ENCODE measurements at places on chromosomes 16 and 17.

- DNase-seq: no peak
These were observed at the start of gene IRX6 for GRCh38 chr16:55323637-55324271. IRX6 (plus strand) TSS chr16:55324203; CDS start chr16:55325092, 889 bp downstream.

DNA sequence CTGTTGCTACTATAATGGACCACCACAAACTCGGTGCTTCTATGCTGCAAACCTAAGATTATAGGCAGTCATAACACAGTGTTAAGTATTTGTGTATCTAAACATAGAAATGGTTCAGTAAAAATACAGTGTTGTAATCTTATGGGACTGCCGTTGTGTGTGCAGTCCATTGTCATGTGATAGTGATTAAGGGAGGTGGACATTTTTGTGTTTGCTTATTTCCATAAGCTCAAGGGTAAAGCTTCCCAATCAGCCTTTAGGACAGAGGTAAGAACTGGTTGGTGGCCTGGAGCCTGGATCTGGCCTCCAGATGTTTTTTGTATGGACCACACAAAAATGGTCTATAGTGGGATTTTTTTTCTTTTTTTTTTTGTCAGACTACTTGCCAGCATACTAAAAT lies 29.9 kb downstream of the WWOX start:
- DNase-seq: no peak

GRCh38 chr16:4556580-4556979 lies 440 bp downstream of the C16orf96 start:
- DNase-seq: no peak

DNA sequence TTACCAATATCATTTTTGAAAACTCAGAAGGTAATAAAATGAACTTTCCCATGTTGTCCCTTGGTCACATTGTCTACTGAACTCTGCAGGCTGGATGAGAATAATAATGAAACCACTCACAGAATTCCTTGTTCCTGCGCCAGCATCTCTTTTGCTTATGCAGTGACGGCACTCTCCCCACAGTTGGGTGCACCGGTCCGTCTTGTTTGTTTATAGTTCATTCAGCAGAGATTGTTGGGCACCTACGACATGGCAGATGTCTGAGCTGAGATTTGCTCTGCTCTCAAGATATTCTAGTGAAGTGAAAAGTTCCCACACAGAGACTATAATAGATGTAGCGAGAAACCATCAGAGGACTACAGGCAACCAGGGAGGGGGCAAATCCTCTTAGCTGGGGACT lies 375.7 kb upstream of the CDH11 start:
- DNase-seq: no peak

GRCh38 chr17:75876938-75877751 lies 1.2 kb downstream of the TRIM47 start:
- peak; percentile 85 for DNase-seq

- DNase-seq: no peak
These were observed 38.0 kb downstream of the CUEDC1 start for GRCh38 chr17:57916925-57917858.

DNA sequence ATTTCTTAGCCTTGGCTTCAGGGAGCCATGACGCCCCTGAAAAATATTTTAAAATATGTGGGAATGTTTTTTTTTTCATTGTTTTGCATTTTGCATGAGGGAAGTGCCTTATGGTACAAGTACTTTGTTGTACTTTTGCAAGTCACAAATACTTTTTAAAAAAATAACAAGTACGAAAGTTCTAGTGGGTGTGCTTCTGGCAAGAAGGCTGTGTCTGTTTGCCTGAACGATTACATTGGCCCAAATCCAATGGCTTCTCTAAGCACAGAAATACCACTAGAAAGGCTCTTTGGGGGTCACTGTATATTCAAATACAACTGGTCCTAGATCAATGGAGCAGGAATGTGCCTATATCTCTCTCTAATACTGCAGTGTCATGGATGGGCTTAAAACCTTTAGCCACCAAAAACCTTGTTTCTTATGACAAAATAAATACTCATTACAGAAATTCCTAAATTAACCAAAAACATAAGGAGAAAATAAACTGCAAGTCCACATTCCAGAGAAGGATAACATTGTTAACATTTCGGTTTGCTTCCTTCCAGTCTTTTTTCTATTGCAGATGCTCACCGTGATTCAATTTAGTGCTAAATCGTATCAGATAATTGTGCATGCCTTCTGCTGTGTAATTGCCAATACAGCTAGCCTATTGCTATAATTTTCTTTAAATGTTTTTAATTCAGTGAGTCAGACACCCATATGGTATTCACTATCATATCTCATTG lies 97.4 kb downstream of the VAT1L start:
- no peak for DNase-seq

DNA sequence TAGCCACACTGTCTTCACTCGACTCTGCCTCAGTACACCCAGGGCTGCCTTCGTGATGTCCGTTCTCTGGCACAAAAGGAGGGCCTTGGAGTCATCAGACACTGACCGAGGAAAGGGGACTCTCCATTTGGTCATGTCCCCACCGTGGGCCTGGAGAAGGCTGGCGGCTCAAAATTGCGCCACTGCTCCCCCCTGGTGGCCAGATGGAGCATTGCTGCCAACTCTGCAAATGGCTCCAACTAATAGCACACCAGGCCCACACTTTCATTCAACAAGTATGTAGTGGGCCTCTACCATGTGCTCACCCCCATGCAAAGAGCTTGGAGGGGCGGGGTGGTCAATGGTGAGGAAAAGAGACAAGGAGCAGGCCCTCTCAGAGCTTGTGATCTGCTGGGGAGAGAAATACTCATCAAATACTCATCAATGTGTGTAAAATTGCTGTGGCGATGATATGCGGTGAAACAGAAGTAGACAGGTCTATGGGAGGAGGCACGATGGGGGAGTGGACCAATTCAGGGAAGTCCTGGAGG lies 5.2 kb upstream of the GRIN2C start:
- DNase-seq: peak; percentile 53

- DNase-seq: no peak
These were observed 15.5 kb downstream of the MSI2 start for GRCh38 chr17:57271821-57272220.

DNA sequence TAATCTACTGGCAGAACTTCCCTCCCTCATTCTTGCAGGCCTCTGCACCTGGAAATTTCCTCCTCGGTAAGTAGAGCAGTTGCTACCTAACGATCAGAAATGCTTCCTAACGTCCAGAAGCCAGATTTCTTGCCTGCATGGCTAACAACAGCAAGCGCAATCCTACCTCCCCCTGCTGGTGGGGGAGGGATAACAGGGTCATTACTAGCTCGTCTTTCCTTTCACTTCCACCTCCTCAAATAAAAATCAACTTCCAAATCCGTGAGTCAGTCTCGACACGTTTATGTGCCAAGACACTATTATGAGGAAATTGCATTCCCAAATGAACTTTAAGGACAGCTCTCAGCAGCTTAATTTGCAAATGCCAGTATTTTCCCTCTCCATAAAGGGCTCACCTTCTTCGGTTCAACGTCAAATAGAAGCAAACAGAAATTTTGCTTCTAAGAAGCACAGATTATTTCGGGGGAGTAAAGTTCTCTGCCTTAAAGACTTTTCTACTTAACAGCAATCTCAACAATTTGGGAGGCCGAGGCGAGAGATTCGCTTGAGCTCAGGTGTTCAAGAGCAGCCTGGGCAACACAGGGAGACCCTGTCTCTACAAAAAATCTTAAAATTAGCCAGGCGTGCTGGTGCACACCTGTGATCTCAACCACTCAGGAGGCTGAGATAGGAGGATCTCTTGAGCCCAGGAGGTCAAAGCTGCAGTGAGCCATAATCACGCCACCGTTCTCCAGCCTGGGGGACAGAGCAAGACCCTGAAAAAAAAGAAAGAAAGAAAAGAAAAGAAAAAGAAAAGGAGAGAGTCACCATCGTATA lies 188.6 kb upstream of the PSMD7 start:
- DNase-seq: peak; percentile 57

- peak; percentile 52 for DNase-seq
These were observed 5.5 kb upstream of the SECTM1 start for GRCh38 chr17:82338858-82339633.

DNA sequence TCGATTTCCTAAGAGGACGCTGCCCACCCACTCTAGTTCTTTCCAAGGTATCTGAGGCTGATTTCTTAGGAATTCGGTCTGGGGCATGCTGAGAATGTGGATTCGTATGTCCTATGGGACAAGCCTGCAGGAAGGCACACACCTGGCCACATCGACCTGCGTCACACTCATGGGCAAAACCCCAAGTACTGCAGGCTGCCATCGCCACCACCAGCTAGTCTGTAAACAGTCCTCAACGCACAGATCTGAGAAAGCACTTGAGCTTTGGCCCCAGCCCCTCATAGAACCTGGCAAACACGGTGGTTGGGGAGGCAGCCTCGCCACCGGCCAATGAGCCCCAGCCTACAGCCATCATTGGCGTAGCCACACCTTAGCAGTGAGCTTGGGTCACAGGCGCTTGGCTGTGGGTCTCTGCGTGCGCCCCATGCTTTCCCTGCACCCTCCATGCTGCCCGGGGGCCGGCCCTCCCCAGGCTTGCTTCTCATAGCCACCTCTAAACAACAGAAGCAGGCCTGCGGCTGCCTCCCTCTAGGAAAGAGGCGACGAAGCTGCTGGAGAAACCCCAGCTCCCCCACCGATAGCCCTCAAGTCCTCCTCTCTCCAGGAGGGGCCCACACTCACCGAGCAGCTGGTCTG lies 75.1 kb downstream of the ZNF778 start:
- DNase-seq: no peak

DNA sequence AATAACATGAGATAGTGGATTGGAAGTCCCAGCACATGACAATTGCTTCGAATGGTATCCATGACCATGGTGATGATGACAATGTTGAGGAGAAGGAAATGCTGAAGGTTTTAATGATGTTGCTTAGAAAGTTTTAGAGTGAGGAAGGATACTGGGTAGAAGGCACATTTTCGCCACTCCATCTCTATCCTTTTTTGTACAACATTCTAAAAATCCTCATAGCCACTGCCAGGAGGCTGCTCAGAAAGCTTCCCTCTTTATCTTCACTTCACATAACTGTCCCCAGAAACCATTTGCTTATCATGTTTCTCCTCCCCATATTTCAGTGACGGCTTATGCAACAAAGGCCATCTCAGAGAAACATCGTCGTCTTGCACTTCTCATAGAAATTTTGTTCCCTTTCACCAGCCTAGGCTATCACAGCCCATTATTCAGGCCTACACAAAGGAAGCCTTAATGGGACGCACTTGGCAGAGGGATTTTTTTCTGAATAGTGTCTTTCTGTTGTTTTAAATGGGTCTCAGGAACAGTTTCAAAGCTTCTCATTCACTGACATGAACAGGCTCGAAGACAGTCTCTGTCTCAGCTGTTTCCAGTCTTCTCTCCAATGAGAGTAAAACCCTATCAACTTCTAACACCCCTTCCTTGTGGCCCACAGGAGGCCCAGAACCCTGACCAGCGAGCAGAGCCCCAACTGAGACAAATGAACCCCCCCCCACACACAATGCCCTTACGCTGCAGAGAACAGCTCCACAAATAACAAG lies 506.7 kb downstream of the HAPSTR1 start:
- no peak for DNase-seq

- DNase-seq: no peak
These were observed 2.2 kb upstream of the NUTF2 start for GRCh38 chr16:67844497-67844896.

DNA sequence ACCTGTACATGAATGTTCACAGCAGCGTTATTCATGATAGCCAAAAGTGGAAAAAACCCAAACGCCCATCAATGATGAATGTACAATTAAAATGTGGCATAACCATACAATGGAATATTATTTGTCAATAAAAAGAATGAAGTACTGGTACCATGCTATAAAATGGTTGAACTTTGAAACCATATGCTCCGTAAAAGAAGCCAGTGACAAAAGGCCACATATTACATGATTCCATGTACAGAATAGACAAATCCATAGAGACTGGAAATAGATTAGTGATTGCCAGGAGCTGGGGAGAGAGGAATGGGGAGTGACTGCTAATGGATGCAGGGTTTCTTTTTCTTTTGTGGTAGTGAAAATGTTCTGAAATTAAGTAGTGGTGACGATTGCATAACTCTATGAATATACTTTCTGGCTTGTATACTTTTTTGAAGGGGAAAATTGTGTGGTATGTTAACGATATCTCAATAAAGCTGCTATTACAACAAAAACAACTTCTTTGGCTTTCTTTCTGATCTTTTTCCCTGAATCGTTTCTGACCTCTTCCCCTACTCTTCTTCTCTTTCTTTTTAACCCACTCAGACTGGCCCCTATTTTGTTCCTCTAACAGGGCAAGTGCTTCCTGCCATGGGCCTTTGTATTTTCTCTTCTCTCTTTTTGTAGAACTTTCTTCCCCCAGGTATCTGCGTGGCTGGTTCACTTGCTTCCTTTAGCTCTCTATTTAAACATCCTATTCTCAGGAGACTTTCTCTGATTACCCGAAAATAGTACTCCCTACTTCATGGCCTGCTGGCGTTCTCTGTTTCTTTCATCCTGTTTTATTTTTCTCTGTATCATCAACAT lies 67.9 kb downstream of the FTO start:
- no peak for DNase-seq
